ENCODE measurements at places on chromosomes 1 and 21.

GRCh38 chr1:43269627-43270375 lies at the start of gene TMEM125:
Gene TMEM125, plus strand, starts transcription at chr1:43269983. Its CDS starts 2,740 bp downstream, at chr1:43272723.
- DNase-seq: no peak

- no peak for DNase-seq
These were observed 109.8 kb upstream of the COL6A1 start for GRCh38 chr21:45871616-45872236.

GRCh38 chr21:27799861-27800260 lies 833.0 kb upstream of the ADAMTS5 start:
- DNase-seq: no peak

DNA sequence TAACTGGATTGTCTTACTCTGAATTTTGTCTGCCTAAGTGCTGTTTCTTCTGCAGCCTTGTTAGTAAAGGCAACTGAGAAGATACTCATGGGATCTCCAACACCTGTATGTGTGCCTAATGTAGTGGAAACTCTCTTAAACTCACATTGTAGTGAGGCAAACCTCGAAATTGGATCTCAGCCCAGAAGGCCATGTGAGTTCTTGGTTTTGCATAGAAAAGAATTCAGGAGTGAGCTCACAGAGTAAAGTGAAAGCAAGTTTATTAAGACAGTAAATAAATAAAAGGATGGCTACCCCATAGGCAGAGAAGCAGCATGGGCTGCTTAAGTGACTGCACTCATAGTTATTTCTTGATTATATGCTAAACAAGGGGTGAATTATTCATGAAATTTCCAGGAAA lies 1344.7 kb downstream of the NCAM2 start:
- DNase-seq: no peak
